ENCODE measurements at places on chromosomes 11 and 22.

- no peak for DNase-seq
These were observed 85.3 kb downstream of the MICAL3 start for GRCh38 chr22:17939011-17939410.

GRCh38 chr11:112628676-112629075, 332.5 kb upstream of the NCAM1 start:
- no peak for DNase-seq

GRCh38 chr11:110297076-110297725, 787 bp upstream of the RDX start:
- no peak for DNase-seq

DNA sequence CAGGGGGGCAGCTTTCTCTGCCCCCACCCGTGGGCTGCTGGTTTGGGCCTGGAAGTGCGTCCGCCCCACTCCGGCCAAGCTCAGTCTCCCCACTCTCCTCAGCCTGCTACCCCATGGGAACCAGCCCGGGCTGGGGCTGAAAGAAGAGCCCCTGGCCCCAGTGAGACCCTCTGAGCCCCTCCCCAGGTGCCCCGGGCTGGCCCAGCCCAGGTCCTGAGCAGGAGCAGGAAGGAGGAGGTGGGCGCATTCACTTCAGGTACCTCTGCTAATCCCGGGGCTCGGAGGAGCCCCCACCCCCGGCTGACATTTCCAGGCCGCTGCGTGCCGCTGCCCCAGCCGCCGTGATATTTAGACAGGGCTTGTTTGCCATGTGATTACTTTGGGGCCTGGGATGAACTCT, 8.7 kb upstream of the TH start:
- DNase-seq = no peak

GRCh38 chr11:60121264-60121663, 32.8 kb downstream of the MS4A2 start:
- DNase-seq = peak; percentile 18

DNA sequence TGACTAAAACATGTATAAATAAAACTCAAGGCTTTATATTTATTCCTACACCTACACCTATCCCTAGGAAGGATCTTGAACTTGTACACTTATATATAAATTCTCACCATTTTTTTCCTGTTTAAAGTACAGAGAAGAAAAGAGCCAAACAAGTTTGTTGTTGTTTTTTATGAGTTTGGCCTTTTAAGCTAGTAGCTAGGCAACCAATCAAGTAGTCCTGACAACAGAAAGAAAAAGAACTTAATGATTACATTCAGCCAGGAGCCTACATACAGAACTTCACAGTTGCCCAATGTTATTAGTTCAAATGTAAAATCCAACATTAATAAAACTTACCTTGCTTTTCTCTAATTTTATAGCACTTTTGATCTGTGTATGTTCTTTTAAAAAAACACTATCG, 316.2 kb downstream of the SOX6 start:
- no peak for DNase-seq

DNA sequence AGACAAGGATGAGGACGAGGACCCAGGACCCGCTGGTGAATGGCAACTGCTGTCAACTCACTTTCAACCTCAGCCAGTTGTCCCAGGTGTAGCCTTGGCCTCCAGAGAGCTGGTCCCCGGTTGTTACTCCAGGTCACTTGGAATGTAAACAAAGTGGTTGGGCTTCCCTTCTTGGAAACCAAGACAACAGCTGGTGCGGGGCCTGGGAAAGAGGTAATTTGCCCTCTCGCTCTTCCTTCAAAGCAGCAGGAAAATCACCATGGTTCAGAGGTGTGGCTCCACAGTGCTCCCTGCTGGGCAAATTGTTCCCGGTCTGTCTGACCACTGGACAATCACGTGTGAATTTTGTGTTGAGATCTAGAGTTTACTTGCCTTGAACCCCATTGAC, 15.0 kb downstream of the SLC1A2 start:
- DNase-seq = peak; percentile 45

GRCh38 chr11:10592331-10592730, 23.9 kb upstream of the LYVE1 start:
- DNase-seq = peak; percentile 37

DNA sequence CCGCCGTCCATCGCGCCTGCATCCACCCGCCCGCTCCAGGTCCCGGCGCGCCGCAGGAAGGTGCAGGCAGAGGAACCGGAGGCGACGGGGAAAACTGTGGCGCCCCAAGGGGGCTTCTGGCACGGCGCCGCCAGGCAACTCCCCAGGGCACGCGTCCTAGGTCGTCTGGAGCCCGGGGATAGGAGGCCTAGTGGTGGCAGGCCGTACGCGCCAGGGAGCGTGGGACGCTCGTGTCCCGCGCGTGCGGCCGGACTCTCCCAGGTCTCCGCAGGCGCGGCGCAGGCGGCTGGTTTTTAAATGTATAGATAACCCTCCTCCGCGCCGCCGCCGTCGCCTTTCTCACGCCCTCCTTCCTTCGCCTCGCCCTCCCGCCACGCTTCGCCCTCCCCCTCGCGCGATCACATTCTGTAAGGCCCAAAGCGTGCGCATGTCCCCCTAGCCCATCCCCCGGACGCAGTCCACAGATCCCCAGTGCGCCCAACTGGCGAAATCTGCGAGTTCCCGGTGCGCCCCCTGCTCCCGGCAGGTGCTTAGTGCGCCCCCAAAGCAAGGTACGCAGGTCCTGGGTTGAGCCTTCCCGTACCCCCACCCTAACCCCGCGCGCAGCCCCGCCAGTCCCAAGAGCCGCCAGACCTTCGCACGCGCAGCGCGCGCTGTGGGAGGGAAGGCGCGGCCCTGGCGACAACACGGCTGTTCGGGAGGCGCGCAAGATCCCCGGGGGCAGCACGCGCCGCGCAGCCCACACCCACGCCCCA, at the start of gene ASCL2:
TSS of gene ASCL2 (minus strand) at position 267 of the 755 bp plus-strand sequence. CDS start at position 11, 256 bp downstream.
- DNase-seq = no peak

- DNase-seq = no peak
These were observed 9.0 kb upstream of the UPK2 start for GRCh38 chr11:118947091-118947490.

- DNase-seq = no peak
These were observed 114.7 kb downstream of the SGSM3 start for GRCh38 chr22:40484906-40485669.

GRCh38 chr11:10829139-10829538, 20.4 kb upstream of the EIF4G2 start:
- DNase-seq = no peak

GRCh38 chr11:12280199-12280837, 97.1 kb upstream of the PARVA start:
- DNase-seq = no peak

- DNase-seq = peak; percentile 11
These were observed 112.4 kb downstream of the KCNC1 start for GRCh38 chr11:17846852-17847453.

GRCh38 chr22:46545086-46545792, 7.8 kb upstream of the CELSR1 start:
- peak; percentile 36 for DNase-seq

DNA sequence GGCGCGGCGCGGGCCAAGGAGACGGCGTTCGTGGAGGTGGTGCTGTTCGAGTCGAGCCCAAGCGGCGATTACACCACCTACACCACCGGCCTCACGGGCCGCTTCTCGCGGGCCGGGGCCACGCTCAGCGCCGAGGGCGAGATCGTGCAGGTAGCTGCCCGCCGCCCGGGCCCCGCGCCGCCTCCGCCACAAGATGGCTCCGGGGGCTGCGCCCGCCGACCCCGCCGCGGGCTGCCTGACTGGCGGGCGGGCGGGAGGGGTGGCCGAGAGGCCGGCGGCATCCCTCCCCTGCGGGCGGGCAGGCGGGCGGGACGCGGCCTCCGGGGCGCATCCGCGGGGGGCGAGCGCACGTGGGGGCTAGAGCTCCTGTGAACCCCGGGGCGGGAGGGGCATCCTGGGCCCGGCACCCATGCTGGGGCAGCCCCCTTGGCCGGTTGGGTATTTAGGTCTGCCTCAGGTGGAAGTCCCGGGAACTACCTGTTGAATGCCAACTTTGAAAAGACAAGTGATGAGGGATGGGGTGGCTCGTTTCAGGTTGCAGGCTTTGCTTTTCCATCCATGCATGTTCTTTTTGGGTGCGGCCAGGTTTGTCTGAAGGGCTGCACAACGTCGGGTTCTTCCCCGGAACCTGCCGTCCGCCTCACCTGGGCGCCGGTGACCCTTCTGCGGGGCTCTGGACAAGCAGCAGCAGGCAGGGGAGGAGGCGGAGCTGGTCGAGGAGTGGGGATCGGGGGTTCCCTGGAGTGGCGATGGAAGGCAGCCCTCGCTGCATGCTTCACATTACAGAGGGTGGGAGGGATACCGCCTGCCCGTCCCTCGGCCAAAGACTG, 760 bp downstream of the ZNRF3 start:
- no peak for DNase-seq

- DNase-seq = no peak
These were observed 24.8 kb upstream of the SOX10 start for GRCh38 chr22:38009000-38009806.

DNA sequence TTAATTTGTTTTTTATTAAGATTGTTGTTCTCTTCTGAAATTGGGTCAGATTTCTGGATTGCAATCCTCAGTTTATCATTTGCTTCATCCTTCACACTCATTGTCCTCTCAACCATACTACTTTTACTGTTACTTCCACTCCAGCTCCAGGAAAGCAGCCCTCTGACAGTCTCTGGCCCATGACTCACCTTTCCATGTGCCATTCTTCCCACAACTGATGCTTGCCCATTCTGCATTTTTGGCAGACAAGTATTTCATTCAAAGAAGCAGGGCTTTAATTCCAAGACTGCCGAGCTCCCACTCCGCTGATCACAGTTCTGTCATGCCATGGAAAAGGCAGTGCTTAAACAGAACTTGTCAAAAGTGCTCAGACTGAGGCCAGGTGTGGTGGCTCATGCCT, 139.2 kb downstream of the WNT11 start:
- DNase-seq = no peak

DNA sequence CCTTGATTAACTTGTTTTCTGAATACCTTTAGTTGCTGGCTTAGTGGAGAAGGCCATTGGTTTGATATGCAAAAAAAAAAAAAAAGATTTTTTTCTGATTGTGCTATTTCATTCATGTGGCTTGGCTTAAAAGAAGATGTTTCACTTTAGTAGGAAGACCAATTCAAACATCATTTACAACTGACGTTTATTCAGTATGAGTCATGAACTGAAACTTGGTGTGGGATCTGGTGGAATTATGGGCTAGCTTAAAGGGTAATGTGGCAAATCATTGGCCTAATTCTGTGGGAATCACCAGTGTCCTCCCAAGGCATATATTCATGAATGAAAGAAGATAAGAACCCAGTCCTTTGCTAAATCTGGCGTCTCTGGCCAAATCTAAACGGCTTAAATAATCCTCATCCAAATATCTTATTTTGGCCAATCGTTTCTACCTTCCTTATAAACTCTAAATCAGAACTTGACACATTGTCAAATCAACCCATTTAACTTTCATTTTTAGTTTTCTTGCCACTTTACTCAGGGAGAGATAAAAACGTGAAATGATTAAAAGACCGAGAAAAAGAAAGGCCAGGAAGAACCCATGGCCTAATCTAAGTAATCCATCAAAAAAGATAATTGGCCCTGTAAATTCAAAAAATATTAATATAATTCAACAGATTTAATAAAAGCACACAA, 77.0 kb downstream of the DDIAS start:
- DNase-seq = peak; percentile 89

- DNase-seq = no peak
These were observed 371 bp downstream of the SMCO4 start for GRCh38 chr11:93542811-93543229.

DNA sequence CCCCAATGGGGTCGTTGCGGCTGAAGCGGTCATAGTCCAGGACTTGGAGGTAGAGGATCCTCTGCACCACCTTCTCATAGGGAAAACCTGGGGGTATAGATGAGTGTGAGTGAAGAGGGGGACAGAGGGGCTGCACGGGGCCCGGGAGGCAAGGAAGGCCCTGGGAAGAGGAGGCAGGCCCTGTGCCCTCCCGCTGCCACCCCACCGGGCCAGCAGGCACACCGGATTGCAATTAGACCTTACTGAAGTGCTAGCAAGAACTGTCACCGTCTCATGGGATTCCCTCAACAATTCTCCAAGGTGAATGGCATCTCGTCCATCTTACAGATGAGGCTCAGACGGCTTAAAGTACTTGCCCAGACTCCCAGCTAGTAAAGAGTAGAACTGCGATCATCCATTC, 15.9 kb downstream of the LRRC10B start:
- no peak for DNase-seq

DNA sequence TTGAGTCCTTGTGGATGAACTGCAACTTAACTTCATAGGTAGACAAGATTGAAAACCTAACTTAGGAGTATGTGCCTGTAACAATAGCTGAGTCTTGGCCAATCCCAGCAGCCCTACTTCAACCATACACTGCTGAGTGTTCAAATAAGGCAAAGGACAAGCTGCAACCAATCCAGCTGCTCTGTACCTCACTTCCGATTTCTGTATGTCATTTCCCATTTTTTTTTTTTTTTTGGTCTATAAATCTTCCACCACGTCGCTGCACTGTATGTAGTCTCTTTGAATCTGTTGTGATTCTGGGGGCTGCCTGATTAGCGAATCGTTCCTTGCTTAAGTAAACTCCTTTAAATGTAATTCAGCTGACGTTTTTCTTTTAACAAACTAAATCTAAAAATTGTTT, 35.4 kb upstream of the FLI1 start:
- peak; percentile 3 for DNase-seq

GRCh38 chr11:83054904-83055380, 16.8 kb downstream of the RAB30 start:
- peak; percentile 23 for DNase-seq

DNA sequence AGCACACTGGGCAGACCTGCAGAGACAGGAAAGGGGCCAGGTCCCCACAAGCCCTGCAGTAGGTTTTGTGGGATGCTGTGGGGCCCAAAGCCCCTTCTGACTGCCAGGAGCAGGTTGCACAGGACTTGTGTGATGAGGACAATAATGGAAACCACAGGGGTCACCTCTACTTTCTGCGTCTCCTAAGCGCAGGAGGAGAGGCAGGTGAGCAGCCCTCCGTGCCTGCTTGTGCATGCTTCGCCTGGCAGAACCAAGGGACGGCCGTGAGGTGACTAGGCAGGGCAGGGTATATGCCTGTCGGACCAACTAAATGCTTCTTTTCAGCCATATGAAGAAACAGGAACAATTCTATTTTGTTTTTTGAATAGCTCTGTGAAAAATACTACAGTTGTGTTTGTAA, 77.9 kb upstream of the PITPNB start:
- DNase-seq = no peak

- no peak for DNase-seq
These were observed 172.0 kb upstream of the MTMR2 start for GRCh38 chr11:96095884-96096303.

- no peak for DNase-seq
These were observed 2.9 kb downstream of the RPS3 start for GRCh38 chr11:75402002-75402773.

- no peak for DNase-seq
These were observed 11.6 kb downstream of the CPSF7 start for GRCh38 chr11:61418136-61418535.

DNA sequence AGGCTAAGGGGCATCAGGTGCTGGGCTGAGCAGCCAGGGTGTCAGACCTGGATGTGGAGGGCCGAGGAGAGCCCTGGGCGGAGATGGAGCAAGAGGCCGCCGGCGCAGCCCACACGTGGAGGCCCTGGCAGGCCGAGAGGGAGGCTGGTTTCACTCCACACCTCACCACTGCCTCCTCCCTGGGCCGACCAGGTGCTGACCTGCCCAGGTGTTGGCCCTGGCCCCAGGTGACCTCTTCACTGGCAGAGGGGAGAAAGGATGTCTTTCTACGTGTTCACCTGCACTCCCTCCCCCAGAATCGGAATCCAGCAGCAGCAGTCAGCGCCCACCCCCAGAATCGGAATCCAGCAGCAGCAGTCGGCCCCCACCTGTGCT, 781 bp downstream of the ANO9 start:
- DNase-seq = no peak

Measured in A172 (cell line).